Panc1 (cell line): ENCODE measurements at places on chromosomes 2 and 18.

- no peak for DNase-seq
These were observed 239.6 kb downstream of the BABAM2 start for GRCh38 chr2:28129955-28130695.

DNA sequence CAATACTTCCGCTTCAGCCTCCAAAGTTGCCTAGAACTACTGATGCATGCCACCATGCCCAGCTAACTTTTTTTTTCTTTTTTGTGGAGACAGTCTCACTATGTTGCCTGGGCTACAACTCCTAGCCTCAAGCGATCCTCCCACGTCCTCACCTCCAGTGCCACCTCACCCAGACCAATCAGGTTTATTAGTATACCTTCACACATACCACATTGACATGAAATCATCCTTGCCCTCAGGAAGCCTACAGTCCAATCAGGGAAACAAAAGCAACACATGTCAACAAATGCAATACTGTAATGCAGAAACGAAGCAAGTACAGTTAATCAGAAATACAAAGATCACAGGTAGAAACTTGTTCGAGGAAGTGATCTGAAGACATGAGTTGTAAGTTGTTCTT is 4.0 kb downstream of the TRIP12 start:
- no peak for DNase-seq

- DNase-seq = no peak
These were observed 27.5 kb downstream of the COPS8 start for GRCh38 chr2:237113026-237113795.

- no peak for DNase-seq
These were observed 163.8 kb upstream of the MEX3C start for GRCh38 chr18:51361130-51361860.

DNA sequence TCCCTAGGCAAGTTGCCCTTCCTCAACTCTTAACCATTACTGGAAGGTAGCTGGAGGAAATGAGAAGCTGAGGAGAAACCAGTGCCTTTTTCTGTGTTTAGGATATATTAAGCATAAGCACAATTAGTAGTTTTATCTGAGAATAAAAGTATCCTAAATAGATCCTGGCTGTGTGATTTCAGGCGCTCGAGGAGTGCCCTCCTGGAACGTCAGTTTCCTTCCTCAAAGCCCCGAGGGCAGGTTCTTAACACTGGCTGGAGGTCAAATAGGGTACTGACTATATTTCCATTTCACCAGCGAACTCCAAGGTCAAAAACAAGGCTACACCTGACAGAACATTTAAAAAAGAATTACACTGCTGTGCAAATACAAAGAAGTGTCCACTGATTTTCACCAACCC is 1.5 kb upstream of the STON1 start:
- no peak for DNase-seq

GRCh38 chr18:36350251-36350651 is 52.7 kb downstream of the FHOD3 start:
- DNase-seq = no peak

DNA sequence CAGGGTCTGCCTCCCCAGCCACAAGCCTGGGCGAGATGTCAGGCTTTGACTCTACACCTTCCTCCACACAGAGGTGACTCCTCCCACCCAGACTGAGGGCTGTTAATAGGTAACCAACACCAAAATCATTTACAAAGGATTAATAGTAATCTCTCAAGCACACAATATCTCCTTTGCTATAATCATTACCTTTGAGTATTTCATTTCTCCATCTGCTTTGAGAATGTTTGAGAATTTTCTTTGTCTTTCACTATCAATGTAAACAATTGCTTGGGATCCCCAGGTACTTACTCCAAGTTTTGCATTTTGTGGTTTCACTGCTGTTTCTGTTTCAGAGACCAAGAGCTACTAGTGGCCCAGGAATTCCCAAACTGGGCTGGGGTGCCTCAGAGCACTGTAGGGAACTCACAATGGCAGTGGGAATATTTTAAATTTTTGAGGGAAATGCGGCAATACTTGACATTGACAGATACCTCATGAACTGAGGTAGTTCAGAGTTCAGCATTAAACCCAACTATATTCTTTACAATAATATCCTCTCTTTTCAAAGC is 166.4 kb upstream of the MGAT5 start:
- DNase-seq = no peak

DNA sequence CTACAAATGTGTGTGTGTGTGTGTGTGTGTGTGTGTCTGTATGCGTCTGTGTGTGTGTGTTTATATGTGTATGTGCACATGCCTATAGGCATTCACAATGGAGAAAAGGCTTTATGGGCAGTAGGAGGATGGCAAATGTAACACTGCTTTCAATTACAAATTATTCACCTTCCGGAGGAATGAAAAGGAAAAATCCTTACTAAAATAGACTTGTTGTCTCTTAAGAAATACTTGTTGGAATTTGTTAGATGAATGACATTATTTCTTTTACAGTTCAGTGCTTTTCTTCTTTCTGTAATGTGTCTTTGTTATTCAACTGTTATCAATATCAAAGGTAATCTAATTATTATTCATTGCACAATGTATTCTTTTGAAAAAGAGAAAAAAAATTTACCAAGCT is 874.3 kb downstream of the ERBB4 start:
- no peak for DNase-seq

GRCh38 chr2:31031132-31031706 is 107.0 kb downstream of the GALNT14 start:
- DNase-seq = no peak
